ENCODE measurements at places on chromosomes 2 and 18.

DNA sequence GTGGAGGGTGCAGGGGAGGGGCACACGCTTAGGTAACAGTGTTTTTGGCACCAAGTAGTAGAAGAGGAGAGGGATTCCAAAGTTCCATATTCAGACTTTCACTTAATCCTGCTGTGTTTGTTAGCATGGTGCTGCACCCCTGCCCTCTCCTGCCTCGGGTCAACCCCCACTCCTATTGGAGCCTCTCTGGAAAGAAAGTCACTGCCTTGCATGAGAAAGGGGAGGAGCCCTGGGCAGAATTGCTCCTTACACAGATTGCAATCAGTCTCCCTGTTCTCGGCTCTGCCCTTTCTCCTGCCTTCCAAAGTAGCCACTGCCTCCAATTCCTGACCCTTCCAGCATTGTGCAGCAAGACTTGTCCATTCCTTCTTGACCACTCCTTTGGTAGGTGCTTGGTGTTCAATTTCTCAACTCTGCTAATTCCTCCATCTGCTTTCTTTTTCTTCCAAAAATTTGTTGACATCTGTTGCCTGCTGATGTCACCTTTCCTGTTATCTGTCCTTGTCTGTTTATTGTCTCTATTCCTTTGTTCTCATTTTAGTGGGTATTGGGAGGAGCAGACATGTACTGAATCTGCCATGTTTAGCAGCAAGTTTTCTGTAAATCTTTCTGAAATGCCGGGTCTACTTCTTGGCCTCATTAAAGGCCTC lies 225.4 kb downstream of the LOXHD1 start:
- no peak for DNase-seq

- DNase-seq: no peak
Measured at GRCh38 chr2:73611193-73611592, 31.0 kb downstream of the NAT8 start.

- no peak for DNase-seq
Measured at GRCh38 chr2:26809211-26809610, 23.4 kb downstream of the CENPA start.

DNA sequence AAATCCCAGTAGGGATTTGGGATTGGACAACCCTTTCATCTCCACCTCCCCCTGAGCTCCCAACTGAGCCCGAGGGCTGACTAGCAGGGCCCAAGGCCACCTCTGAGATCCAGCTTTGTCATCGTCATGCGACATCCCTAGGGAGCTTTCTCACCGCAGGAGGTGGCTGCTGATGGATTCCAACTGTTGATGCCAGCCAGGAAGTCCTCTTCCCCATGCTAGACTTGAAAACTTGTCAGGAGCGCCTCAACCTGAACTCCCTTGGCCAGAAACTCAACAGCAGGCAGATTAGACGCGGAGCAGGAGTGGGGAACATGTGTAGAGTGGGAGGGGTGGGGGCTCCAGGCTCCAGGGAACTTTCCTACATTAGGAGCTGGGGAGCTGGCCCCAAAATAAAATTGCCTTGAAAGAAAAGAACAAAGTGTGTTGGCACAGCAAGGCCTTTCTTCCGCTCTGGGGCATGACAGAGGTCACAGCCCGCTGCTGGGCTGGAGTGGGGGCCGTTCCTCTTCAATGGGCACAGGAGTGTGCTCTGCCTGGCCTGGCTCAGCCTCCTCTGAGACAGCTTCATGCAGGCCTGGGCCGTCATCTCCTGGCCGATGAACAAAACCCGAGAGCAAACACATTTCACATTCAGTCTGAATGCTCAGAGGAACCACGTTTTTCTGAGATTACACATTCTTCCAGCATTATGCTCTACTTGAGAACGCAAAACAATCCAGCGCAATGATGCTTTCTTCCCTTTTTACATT lies 34.5 kb downstream of the EMILIN2 start:
- DNase-seq: no peak

DNA sequence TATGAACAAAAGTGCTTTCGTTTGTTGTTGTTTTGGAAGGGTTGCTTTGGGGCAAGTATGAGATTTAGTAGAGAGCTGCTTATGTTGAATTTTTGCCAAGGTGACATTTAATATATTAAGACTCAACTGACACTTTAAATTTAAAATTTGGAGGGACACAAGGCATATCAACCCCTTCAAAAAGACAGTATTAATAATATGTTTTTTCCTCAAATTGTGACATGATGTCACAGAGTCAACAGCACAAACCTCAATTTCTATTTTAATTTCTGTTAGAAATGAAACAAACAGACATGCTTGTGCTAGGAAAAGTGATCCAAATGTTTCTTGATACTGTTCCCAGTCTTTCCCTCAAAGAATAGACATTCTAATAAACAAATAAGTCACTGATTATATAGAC lies 218.9 kb downstream of the CYRIA start:
- DNase-seq: no peak

GRCh38 chr2:5849562-5849961 lies 157.4 kb downstream of the SOX11 start:
- no peak for DNase-seq

GRCh38 chr2:8927510-8928455 lies 75.7 kb downstream of the MBOAT2 start:
- DNase-seq: no peak

GRCh38 chr2:150127995-150128394 lies 359.5 kb downstream of the RND3 start:
- DNase-seq: no peak

DNA sequence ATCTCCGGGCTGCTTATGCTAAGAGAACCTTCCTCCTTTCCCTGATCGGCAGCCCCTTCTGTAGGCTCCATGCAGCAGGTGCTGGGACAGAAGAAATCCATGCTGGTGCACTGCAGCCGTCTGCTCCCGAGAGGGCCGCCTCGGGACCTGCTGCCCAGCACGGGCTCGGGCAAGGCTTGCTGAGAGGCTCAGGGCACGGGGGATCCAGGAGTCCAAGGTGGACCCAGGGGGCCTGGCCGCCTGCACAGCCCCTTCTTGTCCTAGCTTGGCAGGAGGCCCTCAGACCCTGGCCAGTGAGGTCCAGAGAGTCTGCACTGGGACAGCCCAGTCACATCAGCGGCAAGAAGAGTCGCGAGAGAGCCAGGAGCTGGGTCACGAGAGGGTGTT lies 13.3 kb upstream of the DUSP2 start:
- DNase-seq: no peak

DNA sequence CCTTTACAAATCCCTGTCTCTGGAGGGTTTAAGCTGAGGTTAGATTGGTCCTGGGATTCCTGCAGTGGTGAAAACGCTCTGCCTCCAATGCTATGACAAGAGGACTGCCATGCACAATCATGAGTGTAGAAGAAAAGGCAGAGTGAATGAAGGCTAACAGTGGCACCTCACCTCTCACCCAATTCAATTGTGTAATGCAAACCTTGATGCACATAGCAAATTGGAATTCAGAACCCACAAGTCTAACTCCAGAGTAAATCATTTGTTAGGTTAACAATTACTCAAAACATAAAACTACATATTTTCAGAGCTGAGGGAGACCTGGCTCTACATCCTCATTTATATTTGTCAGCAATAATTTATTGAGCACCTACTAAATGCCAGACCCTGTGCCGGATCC lies 1.8 kb downstream of the TGFBRAP1 start:
- DNase-seq: no peak

GRCh38 chr2:233856184-233856583 lies 1.8 kb upstream of the HJURP start:
- no peak for DNase-seq

GRCh38 chr2:104635608-104636007 lies 218.3 kb upstream of the POU3F3 start:
- no peak for DNase-seq

DNA sequence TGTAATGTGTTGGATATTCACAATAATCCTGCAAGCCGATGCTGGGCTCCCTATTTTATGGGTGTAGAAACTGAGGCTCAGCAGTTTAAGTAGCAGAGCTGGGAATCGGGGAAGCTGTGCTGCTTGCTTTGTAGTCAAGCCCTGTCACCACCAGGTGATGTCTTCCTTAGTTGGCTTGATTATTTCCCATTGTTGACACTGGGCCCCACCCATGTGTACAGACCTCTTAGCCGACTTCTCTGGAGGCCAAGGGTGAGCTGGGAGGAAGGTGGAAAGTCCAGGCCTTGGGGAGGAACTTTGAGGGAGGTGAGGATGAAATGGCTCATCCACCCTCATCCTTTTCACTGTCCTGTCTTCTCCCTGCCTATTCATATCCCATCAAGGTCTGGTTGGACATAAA lies 60.0 kb downstream of the CAPN13 start:
- no peak for DNase-seq

GRCh38 chr2:39938035-39938835 lies 159.2 kb upstream of the THUMPD2 start:
- DNase-seq: no peak

DNA sequence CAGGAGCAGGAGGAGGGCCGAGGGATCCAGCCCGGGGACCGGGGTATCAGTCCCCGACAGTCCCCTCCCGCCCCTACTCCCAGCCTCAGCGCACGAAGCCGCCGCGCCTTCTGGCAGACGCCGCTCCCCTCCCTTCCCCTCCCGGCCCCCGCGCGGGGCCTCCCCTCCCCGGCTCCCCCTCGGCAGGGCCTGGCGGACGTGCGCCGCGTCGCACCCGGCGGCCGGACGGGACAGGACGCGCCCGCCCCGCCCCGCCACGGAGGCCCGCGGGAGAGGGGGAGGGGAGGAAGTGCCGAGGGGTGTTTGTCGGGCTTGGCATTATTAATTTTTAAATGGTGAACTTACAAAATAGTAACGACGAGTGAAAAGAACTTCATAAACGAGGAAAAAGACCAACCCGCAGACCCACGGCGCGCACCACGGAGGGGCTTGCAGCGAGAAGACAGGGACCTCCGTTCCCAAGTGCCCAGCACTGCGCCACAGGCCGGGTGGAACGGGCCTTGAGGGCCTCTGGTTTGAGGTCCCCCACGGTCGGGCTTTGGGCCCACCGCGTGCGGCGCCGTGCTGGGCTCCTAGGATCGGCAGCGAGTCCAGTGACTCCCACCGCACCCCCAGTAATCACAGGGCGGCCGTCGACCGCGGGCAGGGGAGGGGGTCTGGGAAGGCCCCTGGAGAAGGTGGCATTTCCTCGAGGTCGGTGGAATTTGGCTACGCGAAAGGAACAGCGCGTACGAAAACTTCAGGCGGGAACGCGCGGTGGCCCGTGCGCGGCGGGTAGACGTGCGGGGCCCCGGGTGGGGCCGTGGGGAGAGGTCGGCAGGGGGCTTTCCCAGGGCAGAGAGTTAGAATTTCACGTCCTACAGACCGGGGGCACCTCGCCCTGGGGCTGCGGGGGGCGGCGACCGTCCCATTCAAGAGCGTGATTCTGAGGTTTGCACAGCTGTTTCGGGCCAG lies 954 bp upstream of the CTDSP1 start:
- no peak for DNase-seq

GRCh38 chr2:215521031-215521430 lies 85.2 kb upstream of the FN1 start:
- no peak for DNase-seq

All from activated naive CD4-positive, alpha-beta T cell (primary cell).